ENCODE measurements at places on chromosomes 7 and 10.
A peak's percentile ranks its signal among the peaks of the same experiment; 100 is the strongest.

GRCh38 chr10:18527687-18528086 is 123.7 kb downstream of the NSUN6 start:
- DNase-seq, result no peak

GRCh38 chr10:33819206-33819605 is 484.7 kb upstream of the NRP1 start:
- no peak for DNase-seq

GRCh38 chr7:127667017-127667670 is 15.2 kb downstream of the SND1 start:
- peak; percentile 99 for DNase-seq

- DNase-seq, result no peak
Observed at GRCh38 chr7:98921608-98922372, 43.5 kb downstream of the TRRAP start.
